Activated CD8-positive, alpha-beta memory T cell treated with anti-CD3 and anti-CD28 coated beads for 48 hours (primary cell): ENCODE measurements at places on chromosomes 1 and 21.

GRCh38 chr1:78304761-78305160, 186.0 kb upstream of the PTGFR start:
- DNase-seq = no peak

DNA sequence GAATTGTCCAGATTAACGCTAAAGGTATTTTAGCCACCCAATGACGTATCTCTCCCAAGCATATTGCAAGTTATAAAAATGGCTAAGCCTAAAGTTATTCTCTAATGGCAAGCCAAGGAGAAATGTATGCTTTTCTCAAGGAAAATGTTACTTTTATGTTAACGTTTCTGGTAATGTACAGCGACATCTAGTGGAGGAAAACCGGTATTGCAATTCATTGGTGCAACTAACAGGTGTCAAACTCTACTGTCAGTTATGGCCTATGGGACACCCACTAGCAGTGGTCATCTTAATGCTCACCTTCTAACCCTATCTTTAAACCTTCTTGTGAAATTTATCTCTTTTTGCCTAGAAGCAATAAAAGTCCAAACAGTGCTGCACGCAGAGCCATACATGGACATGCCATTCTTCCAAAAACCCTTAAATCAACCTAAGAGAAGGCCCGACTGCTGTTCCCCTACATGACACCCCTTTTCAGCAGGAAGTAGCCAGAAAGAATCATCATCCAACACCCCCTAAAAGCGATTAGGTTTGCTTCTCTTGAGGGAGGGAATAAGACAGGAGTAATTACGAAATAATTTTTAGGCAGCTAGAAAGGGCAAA, 68.7 kb upstream of the LRIF1 start:
- no peak for DNase-seq

DNA sequence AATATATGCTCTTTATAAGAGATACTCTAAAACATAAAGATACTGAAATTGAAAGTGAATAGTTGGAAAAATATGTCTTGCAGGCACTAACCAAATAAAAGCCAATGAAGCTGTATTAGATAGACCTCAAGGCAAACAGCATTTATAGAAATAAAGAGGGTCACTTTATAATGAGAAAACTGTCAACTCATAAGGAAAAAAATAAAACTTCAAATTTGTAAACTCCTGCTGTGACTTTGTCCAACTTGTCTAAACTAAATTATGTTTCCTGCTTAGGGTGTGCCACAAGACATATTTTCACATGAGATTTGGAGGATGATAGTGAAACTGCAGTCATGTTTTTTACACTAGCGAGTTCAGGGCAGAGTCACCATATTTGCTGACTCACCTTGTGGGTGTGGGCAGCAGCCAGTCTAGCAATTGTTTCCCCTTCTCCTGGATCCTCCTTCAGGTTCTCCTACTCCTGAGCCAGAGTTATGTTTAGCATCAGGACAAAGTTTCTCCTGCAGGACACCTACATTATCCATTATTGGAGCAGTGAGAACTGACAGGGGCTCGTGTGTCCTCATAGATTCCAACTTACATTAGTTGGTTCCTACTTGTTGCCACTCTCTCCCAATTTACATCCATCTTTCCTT, 43.8 kb downstream of the CD53 start:
- no peak for DNase-seq

DNA sequence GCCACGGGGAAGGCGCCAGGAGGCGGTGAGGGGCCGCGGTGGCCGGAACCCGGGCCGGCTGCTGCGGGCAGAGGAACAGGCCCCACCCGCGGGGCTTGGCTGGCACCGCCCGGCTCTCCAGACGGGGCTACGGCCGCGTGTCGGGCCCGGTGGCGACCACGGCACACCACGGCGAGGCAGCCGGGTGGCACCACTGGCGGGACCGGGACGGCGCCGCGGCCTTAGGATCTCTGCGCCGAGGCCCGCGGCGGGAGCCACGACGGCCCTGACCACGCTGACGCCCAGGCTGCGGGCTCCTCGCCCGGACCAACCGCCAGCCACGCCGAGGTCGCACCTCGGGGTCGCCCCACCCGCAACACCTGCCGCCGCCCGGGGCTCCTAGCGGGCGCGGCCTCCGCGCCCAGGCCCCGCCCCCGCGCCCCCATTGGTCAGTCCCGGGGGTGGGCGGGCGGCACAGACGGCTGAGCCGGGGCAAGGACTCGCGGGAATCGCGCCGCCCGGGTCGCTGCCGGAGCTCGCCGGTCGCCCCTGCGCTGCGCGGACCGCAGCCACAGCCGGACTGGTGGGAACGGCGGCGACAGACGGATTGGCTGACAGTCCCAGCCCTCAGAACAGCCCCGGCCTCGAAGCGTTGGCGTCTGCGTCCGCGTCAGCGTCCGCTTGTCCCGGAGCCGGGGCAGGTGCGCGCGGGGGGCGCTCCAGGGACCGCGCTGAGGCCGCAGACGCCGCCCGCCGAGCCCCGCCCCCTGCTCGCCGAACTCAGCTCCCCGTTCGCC, at the start of gene BMP8A:
Gene BMP8A, plus strand, starts transcription at position 491 of the 776 bp plus-strand sequence. CDS start 356 bp downstream, outside the sequence.
- peak; percentile 57 for DNase-seq

DNA sequence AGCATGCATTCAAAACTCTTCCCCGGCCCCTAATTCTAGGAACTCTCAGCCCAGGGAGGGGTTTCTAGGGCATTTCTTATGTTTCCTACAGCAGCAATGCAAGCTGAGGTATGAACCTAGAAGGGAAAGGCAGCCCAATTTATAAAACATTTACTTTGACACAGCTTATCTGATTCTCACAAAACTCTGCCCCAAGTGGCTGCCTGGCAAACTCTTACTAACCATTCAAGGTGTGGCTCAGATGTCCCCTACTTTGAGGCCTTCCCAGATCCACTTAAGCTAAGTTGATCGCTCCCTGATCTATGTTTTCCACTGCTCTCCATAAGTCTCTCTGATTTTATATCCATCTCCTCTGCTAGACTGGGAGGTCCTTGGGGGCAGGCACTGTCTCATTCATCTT, 35.4 kb downstream of the AK2 start:
- no peak for DNase-seq

- no peak for DNase-seq
Measured at GRCh38 chr21:28627261-28627660, 365.4 kb downstream of the LTN1 start.

GRCh38 chr1:6653436-6654290, 29.0 kb downstream of the THAP3 start:
- no peak for DNase-seq

- DNase-seq = no peak
Measured at GRCh38 chr1:232904131-232904530, 46.3 kb upstream of the NTPCR start.

GRCh38 chr1:110525249-110525595, 6.2 kb upstream of the KCNA10 start:
- no peak for DNase-seq

DNA sequence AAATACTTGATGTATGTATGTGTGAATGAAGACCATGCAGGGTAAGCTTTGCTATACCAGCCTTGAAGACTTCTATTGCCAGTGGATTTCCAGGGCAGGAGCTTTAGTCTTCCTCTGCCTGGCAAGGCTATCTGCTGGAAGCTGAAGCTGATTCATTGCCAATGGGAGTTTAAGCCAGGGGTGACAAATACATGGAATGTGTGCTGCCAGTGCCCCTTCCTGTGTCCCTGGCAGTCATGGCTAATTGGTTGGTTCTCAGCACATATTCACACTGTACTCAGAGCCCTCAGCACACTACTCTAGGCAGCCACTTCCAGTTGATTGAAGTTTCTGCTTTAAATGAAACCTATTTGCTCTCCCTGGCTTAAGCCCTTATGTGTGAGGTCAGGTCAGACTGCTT, 1.5 kb downstream of the ZSCAN20 start:
- DNase-seq = no peak

DNA sequence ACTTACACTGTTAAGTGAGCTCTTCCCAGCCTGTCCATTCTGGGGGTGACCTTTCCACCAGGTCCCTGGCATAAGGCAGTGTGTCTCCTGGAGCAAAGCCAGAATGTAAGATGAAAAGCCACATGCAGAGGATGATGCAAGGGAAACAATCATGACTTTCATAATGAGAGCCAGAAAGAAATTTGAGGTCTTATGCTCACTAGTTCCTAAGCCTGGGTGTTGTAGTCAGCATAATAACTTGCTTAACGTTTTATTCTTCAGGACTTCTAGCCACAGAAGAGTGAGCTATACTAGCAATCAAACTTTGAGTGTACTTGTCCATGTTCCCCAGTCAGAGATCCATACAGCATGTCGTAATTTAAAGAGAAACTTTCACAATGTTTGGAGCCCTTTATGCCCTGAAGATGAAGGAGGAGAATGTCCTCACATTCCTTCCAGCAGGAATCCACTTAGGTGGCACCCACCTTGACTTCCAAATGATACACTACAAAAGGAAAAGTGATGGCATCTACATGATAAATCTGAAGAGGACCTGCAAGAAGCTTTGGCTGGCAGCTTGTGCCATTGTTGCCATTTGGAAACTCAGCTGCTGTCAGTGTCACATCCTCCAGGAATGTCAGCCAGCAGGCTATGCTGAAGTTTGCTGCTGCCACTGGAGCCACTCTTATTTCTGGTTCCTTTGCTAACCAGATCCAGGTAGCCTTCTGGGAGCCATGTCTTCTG, 60.5 kb upstream of the FOXD3 start:
- no peak for DNase-seq

- DNase-seq = no peak
Measured at GRCh38 chr1:225597926-225598575, 54.9 kb downstream of the ENAH start.

DNA sequence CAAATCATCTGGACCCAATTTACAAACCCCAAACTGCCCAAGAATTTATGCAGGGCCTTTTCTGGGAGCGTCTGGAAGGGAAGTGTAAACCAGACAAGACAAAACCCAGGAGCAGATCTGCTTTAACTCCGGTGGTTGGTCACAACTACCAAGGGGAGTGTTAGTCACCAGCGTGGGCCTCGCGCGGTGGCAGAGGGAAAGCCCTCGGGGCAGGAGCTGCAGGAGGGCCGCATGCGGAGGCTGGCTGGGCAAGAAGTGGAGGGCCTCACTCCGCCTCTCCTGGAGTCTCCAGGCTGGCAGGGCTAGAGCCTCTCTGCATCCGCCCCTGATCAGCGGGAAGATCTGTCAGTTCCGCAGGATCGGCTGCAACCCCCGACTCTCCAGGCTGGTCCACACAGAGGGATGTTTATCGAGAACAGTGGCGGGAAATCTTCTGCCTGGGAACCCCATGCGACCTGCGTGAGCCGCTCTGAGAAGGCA, 2.0 kb downstream of the COL24A1 start:
- no peak for DNase-seq

DNA sequence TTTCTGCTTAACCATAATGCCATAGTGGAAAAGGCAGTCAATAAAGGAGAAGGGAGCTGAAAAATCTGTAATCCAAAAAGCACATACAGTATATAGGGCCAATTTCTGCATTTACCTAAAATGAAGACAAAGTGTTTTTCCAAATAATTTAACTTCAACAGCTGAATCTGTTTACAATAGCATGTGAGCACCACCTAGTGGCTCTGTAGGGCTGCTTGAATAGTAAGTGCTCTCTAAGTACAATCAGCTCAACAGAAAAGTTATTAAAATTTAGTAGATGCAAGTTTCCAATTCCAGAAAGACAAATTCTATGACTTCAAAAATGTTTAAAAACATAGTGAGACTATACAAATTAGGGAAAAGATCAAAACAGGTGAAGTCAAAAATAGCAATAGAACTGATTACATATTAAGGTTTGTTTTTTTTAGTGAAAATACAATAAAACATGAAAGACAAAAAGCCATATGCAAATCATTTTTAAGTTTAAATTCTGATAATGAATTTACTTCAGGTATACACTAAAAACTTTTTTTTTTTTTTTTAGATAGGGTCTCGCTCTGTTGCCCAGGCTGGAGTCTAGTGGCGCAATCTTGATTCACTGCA, 220.0 kb downstream of the SETD4 start:
- DNase-seq = no peak

- DNase-seq = no peak
Measured at GRCh38 chr1:214454569-214455396, 96.6 kb downstream of the PTPN14 start.

DNA sequence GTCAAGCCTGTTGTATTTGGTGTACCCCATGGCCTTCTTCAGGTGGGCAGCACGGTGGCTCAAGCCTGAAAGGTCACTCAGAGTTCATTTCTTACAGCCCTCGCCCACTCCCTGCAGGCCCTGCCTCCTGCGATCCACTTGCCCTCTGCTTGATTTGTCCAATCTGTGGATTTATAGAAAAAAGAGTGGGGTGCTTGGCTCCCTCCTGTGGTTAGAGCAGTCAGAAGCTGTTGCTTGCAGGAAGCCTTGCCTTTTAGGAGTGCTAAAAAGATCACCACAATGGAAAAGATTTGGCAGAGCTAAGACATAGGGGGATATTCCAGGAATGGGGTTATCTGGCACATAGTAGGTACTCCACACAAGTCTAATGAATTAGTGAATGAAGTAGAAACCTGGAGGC, 108.0 kb upstream of the TRABD2B start:
- DNase-seq = no peak

- no peak for DNase-seq
Measured at GRCh38 chr1:246579818-246580217, 13.6 kb downstream of the CNST start.

GRCh38 chr1:172325531-172325930, 95.0 kb upstream of the C1orf105 start:
- DNase-seq = no peak

GRCh38 chr1:2803931-2804627, 2.6 kb upstream of the TTC34 start:
- no peak for DNase-seq

DNA sequence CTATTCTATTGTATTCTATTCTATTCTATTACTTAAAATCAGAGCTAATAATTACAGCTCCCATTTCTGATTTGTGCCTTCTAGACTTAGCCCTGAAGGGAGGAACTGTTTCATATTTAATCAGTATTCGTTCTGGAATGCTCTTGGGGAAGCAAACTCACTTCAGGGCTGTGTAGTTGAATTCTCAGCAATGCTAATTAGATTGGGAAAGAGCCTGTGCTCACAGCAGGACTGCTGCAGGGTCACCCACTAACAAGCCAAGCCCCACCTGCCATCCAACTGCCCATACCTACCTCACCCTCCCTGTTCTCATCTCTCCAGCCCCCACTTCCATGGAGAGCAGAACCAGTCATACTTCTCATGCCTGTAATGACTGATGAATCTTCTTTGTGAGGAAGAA, 464.2 kb downstream of the PTPRU start:
- DNase-seq = no peak

DNA sequence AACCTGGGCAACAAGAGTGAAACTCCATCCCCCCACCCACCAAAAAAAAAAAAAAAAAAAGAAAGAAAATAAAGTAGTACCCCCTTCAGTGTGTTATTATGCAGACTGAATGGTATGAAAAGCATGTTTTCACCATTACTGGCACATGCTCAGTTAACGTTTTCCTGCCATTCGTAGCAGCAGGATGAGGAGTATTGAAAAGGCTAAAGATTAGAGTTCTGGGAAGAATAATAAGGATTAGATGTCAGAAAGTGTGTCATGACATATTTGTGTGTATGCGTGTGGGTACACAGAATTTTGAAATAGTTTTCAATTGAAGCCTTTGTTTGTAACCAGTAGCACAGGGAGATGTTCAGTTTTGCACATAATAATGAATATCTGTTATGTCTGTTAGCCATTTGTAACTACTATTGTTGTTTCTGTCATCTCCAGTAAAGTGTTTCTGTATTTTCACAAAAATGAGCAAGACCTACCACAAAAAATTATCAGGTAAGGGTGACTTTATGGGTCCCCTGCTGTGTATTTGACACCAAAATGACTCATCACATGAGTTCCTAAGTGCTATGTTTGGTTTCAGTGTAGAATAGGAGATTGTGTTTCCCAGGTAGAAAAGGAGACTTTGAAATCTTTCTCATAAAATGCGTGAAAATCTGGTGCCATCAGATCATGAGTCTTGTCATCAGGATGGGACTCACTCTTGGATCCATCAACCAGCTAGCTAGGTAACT, 358.9 kb downstream of the DISC1 start:
- no peak for DNase-seq
